ENCODE measurements at places on chromosomes 1 and 21.

DNA sequence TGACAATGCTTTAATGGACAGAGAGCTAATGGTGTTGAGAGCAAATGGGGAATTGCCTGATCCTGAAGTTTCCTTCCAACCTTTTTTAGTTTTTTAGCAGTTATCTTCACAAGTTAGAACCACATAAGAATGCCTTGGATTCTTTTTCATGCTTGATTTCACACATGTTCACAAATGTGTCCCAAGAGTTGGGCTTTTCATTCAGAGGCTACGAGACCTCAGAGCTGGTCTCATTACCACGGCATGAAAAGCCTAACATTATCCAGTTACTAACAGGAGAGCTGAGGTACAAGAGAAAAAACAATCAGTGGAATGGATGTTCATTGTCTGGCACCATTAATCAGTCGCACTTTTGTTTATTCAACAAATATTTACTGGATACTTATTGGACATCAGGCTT is 340.6 kb downstream of the ZNF326 start:
- DNase-seq, result no peak

GRCh38 chr1:2200308-2200943 is 5.9 kb upstream of the FAAP20 start:
- DNase-seq, result no peak

DNA sequence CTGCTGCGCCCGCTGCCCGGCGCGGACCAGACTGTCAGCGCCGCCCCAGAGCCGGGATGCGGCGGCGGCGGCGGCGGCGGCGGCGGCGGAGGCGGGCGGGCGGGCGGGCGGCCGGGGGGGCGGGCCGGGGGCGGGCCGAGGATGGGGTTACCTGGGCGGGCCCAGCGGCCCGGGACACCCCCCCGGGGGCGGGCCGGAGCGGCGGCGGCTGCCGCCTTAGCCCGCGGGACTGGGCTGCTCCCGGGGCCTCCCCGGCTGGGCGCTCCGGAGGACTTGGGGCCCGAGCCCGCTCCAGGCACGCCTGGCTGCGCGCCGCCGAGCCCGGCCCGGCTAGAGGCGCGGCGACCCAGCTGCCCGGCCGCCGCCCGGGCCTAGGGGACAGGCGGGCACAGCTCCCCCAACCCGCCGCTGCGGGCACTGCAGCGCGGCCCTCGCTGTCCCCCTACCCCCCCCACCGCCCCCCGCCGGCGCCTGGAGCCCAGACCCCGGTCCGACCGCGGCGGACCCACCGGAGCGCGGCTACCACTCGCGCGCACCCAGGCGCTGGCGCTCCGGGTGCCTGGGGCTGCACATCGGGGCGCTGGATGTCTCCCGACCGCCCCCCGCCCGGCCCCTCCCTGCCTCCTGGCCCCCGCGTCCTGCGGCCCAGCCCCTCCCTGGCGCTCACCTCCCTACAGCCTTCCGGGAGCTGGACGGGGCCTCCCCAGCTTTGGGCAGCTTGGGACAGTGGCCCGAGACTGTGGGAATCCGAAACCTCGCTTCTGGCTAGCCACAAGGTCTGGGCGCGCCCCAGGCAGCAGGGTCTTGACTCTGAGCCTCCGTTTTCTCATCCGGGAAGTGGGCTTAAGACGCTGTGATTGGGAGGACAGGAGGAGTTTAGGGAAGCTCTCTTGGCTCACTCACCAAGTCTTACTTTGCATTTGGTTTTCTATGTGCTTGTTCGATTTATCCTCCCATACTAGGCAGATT is at the start of gene WNT4:
TSS of gene WNT4 (minus strand) at position 33 of the 969 bp plus-strand sequence. CDS start 175 bp downstream, outside the sequence.
- no peak for DNase-seq

GRCh38 chr1:209168204-209168603 is 415.3 kb upstream of the CAMK1G start:
- no peak for DNase-seq

GRCh38 chr1:236292425-236292824 is 10.7 kb upstream of the ERO1B start:
- no peak for DNase-seq

DNA sequence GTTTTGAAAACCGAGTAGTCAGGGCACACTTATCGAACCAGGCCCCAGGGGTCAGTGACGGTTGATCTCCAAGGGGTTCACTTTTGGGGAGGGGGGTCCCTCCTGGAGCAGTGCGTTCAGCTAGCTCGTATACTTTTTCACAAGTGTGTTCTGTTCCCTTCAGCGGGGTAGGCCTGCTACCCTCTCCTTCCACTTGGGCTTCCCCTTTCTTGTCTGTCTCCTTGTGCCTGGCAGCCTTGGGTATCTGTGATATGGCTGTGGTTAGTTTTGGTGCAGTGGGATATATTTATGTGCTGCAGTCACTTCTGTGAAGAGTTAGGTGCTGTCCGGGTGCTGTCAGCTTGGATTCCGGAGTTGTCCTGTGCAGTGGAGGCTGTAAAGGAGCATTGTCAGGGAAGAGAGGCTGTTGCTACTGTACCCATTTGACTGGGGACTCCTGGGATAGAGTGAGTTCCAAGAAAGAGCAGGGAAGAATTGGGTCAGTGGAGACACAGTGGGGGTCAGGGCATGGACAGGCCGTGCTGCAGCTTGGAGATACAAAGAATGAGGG is 29.7 kb downstream of the ADARB1 start:
- DNase-seq, result no peak

DNA sequence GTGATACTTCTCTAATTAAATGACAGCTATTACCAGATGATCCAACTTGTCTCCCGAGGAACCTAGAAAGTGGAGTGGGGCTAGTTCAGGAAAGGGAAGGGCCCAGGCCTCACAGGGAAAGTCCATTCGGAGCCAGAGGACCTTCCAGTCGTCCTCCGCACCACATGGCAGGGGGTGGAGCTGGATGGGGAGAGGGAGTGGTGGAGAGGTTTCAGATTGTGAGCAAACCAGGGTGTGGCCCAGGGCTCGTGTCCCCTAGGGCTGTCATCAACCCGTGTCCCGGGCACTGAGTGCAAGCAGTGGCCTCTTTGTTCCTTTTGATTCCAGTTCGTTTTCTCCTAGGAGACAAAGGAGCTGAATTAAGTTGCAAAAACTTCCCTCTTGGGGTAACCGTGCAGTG is 114.9 kb downstream of the HUNK start:
- DNase-seq, result no peak

GRCh38 chr1:150576794-150577556 is 2.4 kb downstream of the MCL1 start:
- no peak for DNase-seq

DNA sequence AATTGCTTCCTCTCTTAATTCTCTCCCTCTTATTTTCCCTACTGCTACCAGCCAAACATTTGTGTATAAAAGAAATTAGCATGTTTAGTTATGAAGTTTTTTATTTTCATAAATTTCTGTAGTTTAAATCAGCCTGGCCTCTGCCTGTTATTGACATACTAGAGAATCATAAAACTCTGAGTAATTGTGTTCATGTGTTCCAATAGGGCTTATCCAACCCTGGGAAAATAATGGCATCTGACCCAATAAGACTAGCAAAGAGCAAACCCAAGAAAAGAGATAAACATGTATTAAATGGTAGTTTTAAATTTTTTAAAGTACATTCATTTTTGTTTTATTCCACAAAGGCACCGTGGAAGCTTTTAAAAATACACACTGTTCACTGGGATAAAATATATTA is 404.3 kb downstream of the HLX start:
- no peak for DNase-seq

DNA sequence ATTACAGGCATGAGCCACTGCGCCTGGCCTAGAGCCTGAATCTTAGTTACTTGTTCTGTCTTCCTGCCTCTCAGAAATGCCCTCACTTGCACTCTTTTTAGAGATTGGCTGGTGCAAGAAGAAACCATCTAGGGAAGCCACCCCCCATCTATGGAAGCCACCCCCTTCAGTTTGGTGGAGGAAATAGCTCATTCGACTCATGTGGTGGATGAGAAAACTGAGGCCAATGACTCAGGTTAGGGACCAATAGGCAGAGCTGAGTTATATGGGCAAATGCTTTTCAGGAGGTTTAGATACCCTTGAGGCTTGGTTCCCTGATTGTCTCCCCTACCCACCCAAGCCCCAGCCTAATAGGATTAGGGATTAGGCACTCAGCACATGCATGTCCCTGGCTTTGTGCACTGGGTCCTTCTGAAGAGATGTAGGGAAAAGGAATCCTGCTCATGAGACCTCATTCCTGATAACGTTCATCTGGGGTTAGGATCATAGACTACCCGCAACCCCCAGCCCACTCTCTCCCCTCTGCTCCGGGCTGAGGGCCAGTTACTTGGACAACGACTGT is 77.1 kb downstream of the PAX7 start:
- DNase-seq, result no peak

- no peak for DNase-seq
Observed at GRCh38 chr1:93178418-93178817, 1.8 kb downstream of the TMED5 start.

GRCh38 chr1:179953974-179954492 is 577 bp upstream of the CEP350 start:
- DNase-seq, result peak; percentile 12

DNA sequence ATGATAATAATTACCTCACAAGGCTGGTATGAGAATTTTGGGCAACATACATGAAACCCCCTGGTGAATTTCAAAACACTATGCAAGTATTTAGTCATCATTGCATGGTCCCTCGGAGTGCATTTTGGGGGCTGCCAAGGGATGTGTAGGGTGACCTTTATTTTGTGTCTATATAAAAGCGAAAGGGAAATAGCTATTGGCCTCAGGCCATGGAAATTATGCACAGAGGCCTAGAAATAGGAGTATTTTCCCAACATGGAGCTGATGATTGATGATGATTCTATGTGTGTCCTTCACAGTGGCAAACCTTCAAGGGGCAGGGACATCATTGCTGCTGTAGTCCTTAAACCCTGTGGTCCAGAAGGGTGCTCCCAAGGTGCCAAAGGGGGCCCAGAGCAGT is 265.5 kb downstream of the ST6GALNAC3 start:
- DNase-seq, result no peak

DNA sequence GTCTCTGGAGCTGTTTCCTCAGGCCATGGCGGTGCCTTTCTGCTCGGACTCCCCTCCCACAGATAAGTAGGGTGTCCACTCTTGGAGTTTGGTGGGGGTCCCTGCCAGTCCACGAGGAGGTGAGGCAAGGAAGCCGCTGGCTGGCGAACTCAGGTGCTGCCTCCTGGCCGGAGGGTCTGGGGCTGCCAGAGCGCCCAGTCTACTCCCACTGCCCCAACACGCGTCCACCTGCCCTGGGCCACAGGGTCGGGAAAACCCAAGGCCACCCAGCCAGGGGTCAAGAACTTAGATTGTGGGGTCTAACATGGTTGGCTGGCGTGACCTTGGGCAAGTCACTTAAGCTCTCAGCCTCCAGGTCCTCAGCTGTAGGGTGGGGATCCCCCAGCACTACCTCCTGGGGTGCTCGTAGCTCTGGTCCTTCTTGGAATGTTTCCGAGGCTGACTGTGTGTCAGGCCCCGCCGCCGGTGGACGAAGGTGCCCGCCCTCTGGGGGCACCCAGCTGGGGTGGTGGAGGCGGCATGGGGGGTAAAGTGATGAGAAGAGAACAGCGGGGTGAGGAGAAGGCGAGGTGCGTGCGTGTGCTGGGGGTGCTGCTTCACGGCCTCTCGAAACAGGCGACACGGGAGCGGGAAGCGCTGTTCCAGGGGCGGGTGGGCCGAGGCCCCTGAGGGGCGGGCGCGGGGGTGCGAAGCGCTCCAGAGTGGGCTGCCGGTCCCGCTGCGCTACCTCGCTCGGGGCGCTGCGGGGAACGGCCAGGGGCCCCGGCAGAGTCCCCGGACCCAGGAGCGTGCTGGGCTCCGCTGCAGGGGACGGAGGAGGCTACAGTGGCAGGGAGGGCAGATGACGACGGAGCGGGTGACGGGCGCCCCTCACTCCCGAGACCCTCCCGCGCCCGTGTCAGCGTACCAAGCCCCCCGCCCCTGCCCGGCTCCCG is 1.2 kb downstream of the SH2D5 start:
- DNase-seq, result no peak

- DNase-seq, result no peak
Observed at GRCh38 chr1:116311193-116311592, 61.9 kb upstream of the ATP1A1 start.

- DNase-seq, result no peak
Observed at GRCh38 chr21:33608559-33608958, 20.1 kb upstream of the DONSON start.

GRCh38 chr21:42593007-42593814 is 60.2 kb upstream of the PDE9A start:
- DNase-seq, result no peak

- peak; percentile 92 for DNase-seq
Observed at GRCh38 chr21:41112740-41113692, 54.9 kb upstream of the BACE2 start.

- no peak for DNase-seq
Observed at GRCh38 chr21:37157938-37158337, 84.9 kb downstream of the TTC3 start.

- no peak for DNase-seq
Observed at GRCh38 chr1:30863858-30864604, 44.5 kb downstream of the SDC3 start.

DNA sequence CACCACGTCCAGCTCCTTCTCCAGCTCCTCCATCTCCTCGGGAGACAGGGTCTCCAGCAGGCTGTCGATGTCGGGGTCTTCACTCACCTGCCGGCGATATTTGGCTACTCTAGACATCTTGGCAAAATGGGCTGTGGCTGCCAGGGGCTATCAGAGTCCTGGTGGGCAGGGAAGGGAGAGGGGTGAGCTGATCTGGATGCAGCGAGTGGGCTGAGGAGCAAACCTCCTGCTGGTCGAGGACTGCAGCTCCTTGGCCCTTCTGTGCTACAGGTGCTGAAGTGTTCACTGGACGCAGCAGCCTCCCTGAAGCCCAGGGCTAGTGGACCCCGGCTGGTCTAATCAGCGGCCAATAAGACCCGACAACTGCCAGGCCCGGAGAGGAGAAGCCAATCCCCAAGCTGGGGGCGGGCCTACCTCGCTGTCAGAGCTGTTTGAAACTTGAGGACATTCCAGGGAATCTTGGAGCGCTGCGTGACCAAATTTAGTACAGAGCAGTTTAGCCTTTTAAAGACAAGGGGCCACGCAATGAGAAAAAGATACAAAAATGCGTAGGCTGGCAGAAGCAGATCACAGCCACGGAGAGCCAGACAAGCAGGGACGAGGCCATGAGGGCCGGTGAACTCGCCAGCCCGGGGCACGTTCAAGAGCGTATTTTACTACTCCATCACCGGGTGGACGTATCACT is at the start of gene LMOD1:
TSS of gene LMOD1 (minus strand) at position 325 of the 685 bp plus-strand sequence. CDS start at position 117, 208 bp downstream.
- peak; percentile 95 for DNase-seq

GRCh38 chr1:221696718-221697461 is 45.0 kb downstream of the DUSP10 start:
- DNase-seq, result no peak

DNA sequence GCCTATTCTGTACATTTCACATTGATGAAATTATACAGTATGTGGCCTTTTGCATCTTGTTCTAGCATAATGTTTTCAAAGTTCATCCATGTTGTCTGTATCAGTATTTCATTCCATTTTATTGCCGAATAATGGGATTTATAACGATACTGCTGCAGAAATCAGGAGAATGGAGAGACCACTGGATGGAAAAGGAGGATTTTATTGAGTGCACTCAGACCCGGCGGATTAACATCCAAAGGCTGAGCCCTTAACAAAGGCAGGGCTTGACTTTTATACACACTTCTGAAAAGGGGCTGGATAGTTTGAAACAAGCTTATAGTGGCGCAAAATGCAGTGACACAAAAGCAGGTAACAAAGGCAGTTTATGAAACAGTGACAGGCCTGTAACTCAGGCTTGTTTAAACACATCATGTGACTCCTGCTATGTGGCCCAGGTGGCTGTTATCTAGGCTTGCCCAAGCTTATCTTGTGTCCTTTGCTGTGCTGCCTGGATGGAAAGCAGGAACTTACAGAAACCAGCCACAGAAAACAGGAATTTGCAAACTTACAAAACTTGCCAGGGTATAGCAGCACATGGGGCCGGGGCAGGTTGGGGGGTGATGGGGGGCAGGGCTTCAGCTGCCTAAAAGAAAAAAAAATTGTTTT is 32.8 kb upstream of the KCNJ15 start:
- no peak for DNase-seq
